ENCODE measurements at places on chromosomes 3 and 15.

- no peak for DNase-seq
Observed at GRCh38 chr15:78650022-78650421, 9.0 kb upstream of the CHRNB4 start.

- DNase-seq: no peak
Observed at GRCh38 chr15:69576948-69577351, 124.3 kb downstream of the RPLP1 start.

GRCh38 chr15:89085289-89085926 lies 2.8 kb upstream of the ABHD2 start:
- no peak for DNase-seq

- DNase-seq: peak; percentile 11
Observed at GRCh38 chr15:69338535-69339213, 40.0 kb downstream of the PAQR5 start.

All from iris pigment epithelial cell (primary cell).